NCI-H2107 (cell line): ENCODE measurements at places on chromosomes 11 and 22.
A peak's percentile ranks its signal among the peaks of the same experiment; 100 is the strongest.

GRCh38 chr11:121391914-121392313 lies 60.2 kb upstream of the SORL1 start:
- DNase-seq: no peak

- peak; percentile 88 for DNase-seq
Observed at GRCh38 chr22:38923463-38924346, 33.7 kb upstream of the APOBEC3A start.

- no peak for DNase-seq
Observed at GRCh38 chr11:69804769-69805508, 14.3 kb downstream of the FGF3 start.

DNA sequence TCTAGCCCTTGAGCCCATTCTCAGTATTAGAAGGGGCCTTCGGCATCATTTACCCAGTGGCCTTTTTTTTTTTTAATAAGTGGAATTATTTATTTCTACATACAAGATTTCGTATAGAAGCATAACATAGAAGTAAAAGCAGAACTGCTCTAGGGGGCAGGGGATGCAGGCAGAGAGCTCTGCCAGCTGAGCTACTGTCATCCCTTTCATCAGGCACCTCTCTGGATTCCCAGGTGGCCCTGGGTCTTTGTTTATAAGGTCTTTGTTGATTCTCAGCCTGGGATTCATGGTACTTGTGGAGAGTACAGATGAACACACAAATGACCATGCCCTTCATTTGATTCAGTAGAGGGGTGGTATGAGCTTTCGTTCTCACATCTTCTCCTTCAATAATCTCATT lies 66.4 kb downstream of the GAB2 start:
- DNase-seq: no peak

GRCh38 chr22:27723158-27723557 lies 78.4 kb downstream of the MN1 start:
- DNase-seq: no peak

DNA sequence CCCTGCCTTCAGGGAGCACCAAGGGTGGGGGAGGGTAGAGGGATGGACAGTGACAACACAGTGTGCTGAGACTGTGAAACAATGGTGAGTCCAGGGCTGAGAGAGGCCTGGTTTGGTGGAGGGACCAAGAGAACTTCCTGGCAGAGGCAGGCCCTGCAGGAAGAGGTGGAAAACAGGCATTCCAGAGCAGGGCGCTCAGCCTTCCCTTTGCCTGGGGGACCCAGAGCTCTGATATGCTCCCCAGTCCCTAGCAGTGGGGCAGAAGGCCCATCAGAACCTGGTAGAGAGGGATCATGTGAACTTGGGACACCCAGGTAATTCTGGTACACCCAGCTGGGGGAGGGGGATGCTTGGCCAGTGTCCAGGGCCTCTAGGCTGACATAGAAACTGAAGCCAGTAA lies 17.2 kb upstream of the UVRAG start:
- no peak for DNase-seq

DNA sequence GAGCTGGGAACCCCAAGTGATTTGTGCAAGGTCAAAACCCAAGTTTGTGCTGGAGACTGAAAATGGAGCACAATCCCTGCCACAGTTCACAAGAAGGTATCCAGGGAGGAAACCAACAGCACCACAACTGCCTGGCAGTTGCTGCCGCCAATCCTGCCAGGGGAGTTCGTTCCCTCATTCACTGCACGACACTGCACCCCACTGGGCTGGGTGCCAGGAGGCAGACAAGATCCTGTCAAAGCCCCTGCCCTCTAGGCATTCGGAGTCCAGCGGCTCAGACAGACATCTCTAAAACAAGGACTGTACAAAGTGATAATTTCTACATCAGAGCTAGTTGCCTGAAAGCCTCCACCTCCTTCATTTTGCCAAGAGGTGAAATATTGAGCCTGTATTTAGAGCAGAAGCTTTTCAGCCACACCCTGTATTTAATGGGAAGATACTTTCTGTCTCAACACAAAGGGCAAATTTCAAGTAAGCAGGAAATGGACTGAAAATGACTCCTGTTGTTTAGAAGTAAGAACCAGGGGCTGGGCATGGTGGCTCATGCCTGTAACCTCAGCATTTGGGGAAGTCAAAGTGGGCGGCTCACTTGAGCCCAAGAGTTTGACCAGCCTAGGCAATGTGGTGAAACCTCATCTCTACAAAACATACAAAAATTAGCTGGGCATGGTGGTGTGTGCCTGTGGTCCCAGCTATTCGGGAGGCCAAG lies 277.4 kb upstream of the NARS2 start:
- DNase-seq: no peak

- peak; percentile 38 for DNase-seq
Observed at GRCh38 chr11:115222218-115222862, 281.9 kb downstream of the CADM1 start.

GRCh38 chr11:46600194-46600960 lies 6.6 kb upstream of the AMBRA1 start:
- no peak for DNase-seq

GRCh38 chr11:127334466-127334865 lies 333.9 kb upstream of the KIRREL3 start:
- DNase-seq: no peak

GRCh38 chr11:12090761-12091258 lies 19.6 kb upstream of the MICAL2 start:
- DNase-seq: no peak

GRCh38 chr11:70322666-70323065 lies 52.2 kb downstream of the PPFIA1 start:
- no peak for DNase-seq

DNA sequence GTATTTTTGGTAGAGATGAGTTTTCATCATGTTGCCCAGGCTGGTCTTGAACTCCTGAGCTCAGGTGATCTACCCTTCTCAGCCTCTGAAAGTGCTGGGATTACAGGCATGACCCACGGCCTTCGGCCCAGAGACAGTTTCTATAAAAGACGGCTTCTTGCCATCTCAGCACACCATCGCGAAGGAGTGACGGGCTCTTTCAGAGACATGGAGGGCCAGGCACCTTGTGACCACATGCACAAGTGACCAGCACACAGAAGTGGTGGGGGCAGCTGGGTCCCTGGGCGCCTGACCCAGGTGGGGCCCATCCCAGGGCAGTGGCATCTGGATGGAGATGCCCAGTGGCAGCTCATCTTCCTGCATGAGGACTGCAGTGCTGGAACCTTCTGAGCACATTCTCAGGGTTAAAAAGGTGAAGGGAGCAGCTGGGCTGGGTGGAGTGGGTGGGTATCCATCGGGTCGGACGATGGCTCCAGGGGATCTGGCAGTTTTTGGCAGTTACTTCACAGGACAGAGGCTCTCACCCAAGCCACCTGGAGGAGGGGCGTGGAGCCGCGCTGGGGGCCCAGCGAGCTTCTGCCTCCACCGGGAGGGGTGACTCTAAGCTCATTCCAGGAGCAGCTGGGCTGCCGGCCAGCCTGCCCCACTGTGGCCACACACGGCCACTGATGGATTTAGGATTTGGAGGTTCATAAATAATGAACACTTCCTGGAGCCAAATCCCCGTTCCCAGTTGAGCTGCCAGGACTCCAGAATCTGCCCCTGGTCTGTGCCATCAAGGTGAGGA lies 373.0 kb downstream of the CTTN start:
- no peak for DNase-seq

DNA sequence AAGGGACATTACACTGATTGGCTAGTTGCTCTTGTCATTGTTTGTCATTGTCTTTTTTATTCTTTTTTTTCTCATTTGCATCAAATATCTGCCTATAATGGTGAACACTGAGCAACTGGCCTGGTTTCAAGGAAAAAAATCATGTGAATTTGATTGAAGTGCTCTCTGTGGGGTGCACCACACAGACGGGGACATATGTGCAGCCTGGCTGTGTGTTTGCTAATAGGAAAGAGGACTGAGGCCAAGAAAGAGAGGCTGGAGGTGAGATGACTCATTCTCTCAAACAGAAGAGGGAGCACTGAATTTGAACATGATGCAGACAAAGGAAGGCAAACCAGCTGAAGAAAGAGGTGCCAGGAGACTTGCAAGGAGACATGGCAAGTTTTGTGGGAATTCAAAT lies 684.9 kb upstream of the CCDC90B start:
- no peak for DNase-seq

DNA sequence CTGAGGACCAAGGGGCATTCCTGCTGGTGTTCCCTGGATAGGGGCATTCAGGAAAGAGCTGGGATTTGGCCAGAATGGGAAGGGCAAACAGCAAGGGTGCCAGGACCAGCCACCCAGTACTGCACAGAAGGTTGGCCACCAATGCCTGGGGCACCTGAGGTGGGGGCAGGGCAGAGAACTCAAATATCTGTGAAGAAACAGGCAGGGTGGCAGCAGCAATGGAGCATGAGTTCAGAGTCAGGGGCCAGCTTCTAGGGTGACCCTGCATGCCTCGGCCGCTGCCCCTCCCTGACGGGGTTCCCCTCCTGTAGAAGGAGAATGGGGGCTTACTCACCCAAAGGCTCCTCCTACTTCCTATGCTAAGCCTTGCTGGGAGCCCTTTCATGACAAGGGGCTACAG lies 79.3 kb upstream of the SHANK2 start:
- DNase-seq: no peak

- no peak for DNase-seq
Observed at GRCh38 chr11:5289696-5290095, 12.1 kb downstream of the OR51B4 start.

GRCh38 chr22:30921108-30921507 lies 47.5 kb downstream of the MORC2 start:
- DNase-seq: no peak

- DNase-seq: no peak
Observed at GRCh38 chr22:31578171-31578570, 81.8 kb downstream of the SFI1 start.

- no peak for DNase-seq
Observed at GRCh38 chr11:69211920-69212797, 56.4 kb downstream of the SMIM38 start.

DNA sequence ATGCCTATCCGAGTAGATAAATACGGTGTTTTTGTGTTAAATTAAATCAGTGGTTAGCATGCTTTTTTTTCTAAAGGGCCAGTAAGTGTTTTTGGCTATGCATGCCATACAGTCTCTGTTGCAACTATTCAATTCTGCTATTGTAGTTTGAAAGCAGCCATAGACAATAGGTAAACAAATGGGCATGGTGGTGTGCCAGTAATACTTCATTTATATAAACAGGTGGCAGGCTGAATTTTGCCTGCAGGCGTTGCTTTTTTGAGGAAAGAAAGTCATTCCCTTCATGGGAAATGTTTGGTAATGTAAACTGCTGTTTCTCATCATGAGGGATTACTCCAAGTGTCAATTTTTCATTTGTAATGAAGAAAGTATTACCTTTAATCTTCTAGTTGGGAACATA lies 106.5 kb downstream of the TMEM135 start:
- DNase-seq: no peak

GRCh38 chr11:87224486-87224885 lies 186.8 kb downstream of the TMEM135 start:
- DNase-seq: no peak

DNA sequence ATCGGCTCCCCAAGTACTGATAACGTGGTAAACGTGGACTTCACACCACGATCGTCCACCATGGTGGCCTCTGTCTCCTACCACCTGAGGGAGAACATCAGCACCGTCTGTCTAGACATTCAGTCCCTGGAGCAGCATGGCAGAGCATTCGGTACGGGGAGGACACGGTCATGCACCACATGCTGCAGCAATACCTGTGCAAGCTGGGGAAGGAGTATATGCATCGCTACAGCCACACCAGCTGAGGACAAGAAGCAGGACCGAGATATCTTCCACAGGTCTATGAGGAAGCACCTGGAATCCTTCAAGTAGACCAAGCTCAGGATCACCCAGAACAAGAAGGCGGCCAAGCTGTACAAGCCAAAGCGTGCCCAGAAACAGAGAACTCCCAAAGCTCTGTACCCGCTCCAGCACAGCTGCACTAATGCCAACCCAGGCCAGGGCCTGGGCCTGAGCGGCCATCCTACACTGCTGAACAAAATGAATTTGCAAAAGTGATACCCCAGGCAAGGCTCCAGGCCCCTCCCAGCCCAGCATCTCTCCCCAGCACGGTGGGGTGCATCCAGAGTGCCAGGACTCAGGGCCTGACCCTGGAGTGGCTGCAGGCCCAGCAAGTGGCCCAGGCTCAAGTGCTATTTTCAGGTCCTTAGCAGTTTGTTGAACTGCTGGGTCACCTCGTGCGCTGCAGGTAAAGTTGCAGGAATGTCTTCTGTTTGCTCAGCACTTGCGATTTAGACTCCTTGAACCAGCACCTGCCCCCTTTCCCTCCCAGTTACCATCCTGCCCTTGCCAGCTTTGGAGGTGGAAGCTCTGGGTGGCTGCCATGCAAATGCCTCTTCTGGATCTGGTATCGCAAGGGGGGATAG lies 119.3 kb upstream of the SERPIND1 start:
- no peak for DNase-seq

- no peak for DNase-seq
Observed at GRCh38 chr11:2365571-2366210, 11.4 kb upstream of the CD81 start.

- no peak for DNase-seq
Observed at GRCh38 chr11:64801561-64802369, 1.2 kb downstream of the MAP4K2 start.

GRCh38 chr11:47992959-47993820 lies 12.8 kb downstream of the PTPRJ start:
- no peak for DNase-seq

DNA sequence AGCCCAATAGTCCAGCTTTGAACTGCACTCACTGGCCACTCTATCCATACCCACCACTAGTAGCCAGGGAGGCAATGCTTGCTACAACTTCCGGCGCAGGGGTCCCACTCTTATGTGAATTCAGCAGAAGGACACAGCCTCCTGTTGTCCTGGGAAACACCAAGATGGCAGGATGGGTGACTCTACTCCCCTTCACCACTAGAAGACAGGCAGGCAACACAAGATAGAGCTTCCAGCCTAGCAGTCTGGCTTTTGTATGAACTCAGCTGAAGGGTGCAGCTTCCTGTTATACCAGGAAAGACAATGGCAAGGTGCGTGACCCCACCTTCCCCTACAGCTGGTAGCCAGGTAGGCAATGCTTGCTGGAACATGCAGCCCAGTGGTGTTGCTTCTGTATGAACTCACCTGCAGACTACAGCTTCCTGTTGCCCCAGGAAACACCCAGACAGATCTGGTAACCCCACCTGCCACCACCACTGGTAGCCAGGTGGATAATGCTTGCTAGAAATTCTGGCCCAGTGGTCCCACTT lies 205.2 kb upstream of the KIRREL3 start:
- DNase-seq: no peak

GRCh38 chr11:69825037-69825834 lies 6.0 kb upstream of the FGF3 start:
- no peak for DNase-seq

DNA sequence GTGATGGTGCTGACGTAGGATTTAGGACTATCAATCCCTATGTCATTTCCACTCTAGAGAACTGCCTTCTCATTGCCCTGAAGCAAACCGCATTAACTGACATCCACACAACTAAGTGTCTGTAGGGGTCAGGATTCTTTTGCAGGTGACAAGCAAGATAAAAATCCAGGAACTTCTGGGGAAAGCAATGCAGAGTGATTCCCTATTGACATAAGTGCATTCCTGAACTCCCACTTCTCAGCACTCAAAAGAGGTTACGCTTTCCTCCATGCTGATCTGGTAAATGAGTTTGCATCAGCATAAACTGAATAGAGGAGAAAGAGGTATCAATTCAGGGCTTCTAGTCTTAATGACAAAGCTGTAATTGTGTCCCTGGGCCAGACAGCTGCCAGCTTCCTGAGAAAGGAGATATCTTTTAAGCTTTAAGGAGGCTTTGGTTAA lies 224.6 kb upstream of the ISX start:
- no peak for DNase-seq
